ENCODE measurements at places on chromosomes 11 and 22.

DNA sequence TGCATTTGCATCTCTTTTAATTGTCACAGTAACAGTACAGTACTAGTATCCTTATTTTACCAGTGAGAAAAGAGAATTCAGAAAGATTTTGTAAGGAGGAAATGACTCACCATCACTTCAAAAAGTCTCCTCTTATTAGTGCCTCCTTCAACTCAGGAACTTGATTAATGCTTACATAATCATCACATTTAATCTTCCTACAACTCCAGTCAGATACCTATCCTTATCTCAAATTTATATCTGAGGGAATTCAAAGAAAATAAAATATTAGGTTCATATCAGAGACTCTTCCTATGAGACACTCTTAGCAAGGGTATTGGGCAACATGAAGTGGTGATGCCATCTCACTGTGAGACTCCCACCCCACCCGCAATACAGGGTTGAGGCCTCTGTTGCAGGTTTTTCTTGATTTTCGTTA is 26.1 kb upstream of the CTSC start:
- DNase-seq: no peak

GRCh38 chr11:131418189-131418588 is 47.8 kb downstream of the NTM start:
- DNase-seq: no peak

GRCh38 chr11:36619502-36619901 is 21.5 kb upstream of the RAG2 start:
- no peak for DNase-seq

DNA sequence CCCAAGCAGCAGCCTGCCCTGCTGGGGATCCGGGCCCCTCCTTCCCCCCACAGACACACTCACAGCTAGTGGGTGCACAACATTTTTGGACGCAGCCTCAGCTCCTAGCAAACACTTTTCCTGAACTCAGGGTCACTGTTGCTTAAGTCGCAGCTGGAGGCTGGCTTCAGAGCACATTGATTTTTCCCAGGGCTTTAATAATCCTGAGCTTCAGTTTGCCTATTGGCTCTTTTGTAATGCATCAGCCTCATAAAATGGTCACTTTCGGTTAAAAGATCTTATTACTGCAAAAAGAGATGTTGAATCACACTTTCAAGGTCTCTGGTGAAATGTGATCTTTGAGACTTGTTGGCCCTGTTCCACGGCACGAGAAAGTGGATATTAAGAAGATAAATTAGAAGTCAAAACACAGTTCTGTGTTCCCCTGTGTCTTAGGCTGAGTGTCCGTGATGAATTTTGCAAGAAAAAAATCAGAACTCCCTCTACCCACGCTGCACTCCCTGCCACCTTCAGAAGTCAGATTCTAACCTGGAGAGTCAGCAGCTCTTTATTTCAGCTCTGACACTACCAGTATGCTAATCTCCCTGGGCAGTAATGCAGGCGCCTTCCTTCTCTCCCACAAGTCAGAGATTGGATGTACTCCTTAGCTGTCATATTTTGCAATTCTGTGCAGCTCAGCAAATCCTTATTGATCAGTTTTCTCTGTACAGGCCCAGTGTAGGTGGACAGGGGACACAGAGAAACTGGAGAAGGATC is 158.2 kb upstream of the E2F8 start:
- no peak for DNase-seq

DNA sequence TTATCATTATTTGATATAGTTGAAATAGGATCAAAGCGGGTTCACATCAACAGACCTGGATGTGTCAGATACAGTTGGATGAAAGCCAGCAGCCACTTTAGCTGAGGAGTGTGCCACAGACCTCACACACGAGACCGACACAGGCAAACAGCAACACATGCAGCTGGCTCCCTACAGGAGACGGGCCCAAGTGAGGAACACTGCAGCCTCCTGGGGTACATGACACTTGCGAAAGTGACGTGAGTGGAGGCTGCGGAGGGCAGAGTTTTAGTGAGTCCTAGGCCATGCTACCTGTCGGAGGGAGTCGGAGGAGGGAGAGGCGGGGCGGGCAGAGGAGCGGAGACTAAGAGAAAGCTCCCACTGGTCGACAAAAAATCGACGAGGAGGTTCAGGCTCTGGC is 100.9 kb upstream of the BID start:
- DNase-seq: no peak

GRCh38 chr11:122031813-122032212 is 84.2 kb downstream of the BLID start:
- no peak for DNase-seq

DNA sequence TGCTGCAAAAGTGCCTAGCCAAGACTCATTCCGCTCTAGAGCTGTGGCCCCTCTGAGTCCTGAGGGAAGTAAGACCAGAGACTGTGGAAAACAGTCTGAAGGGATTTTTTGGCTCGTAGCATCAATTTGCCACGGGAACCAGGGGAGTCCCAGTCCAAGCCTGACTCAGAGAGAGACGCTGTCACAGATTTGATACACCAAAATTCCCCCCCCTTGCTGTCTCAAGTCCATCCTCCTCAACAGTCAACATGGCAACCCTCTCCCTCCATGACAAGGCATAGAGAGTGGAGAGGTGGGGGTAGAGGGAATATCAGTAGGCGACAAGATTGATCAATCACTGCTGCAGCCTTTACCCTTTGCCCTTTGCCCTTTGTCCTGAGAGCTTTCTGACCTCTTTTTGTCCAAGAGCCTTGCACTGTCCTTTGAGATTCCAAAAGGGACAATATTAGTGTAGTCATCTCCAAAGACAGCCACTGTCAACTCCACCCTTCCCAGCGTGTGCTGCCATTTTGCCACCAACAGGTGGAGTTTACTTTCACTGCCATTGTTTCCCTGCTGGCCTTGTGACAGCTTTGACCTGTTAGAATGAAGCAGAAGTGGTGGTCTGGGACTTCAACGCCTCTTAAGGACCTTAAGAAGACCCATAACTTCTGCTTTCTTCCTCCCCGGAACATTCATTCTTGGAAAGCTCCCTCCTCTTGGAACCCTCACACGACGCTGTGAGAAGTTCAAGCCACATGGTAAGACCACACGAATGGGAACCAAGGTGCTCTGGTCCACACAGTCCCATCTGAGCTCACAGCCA is 7.3 kb downstream of the SLC15A3 start:
- no peak for DNase-seq

- no peak for DNase-seq
Measured at GRCh38 chr11:65150509-65151299, 16.4 kb upstream of the SYVN1 start.

- no peak for DNase-seq
Measured at GRCh38 chr11:14617241-14618027, 26.2 kb upstream of the PDE3B start.

GRCh38 chr11:61793083-61793828 is 545 bp downstream of the FEN1 start:
- peak; percentile 14 for DNase-seq

GRCh38 chr22:34072585-34072984 is 152.3 kb upstream of the LARGE1 start:
- no peak for DNase-seq

All from NCI-H1417 treated with DMSO at 0.1 percent for 48 hours (cell line).